Inflammatory macrophage treated with lipopolysaccharide for 4 hours (primary cell): ENCODE measurements at places on chromosomes 6 and 20.

GRCh38 chr6:96276856-96277255, 244.8 kb upstream of the UFL1 start:
- DNase-seq: no peak

DNA sequence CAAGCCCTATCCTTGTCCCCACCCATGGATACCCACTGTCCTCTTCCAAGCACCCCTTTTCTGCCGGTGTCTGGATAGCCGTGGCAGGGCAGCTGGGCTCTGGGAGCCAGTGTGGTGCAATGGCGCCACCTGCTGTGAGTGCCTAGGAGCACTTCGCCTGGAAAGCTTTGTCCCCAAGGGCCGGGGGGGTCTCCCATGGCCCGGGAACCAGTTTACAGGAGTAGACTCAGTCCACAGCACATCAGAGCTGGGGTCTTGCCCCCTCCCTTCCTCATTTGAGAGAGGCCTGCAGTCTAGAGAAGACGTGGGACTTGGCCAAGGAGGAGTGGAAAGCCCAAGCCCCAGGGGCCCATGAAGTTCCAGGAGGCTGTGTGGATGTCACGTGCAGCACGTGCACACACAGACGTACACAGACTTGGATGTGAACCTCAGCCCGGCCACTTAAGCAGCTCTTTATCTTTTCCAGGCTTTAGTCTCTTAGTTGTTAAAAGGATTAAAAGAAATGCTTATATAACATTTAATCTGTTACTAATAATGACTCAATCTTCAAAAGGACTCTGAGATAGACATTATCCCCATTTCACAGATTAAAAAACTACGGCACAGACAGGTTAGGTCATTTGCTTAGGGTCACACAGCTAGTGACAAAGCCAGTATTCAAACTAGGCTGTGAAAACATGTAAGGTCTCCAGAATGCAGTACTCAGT, 40.9 kb upstream of the CDH22 start:
- DNase-seq: peak; percentile 48

- no peak for DNase-seq
Observed at GRCh38 chr6:5751525-5752390, 255.0 kb downstream of the NRN1 start.

- DNase-seq: peak; percentile 97
Observed at GRCh38 chr6:170046791-170047626, 243.9 kb downstream of the DLL1 start.

GRCh38 chr20:15144916-15145315, 807.5 kb upstream of the FLRT3 start:
- no peak for DNase-seq

DNA sequence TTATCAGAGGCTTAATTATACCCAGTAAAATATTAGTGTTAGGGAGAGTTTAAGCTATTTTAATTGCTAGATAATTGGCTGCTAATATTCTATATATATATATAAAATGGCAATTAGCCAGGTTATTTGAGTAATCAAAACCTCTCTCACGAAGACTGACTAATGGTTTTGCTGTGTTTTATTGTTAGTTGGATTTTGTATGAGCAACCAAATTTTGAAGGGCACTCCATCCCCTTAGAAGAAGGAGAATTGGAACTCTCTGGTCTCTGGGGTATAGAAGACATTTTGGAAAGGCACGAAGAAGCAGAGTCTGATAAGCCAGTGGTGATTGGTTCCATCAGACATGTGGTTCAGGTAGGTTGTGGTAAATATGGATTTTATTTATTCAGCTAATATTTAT, 102.2 kb downstream of the RTN4IP1 start:
- no peak for DNase-seq

GRCh38 chr6:90197854-90198496, 98.7 kb downstream of the BACH2 start:
- peak; percentile 79 for DNase-seq

GRCh38 chr20:7673841-7674240, 266.4 kb downstream of the HAO1 start:
- no peak for DNase-seq
